ENCODE measurements at places on chromosomes 7 and 10.

GRCh38 chr7:155306673-155307470 lies 9.2 kb downstream of the INSIG1 start:
- DNase-seq = no peak

DNA sequence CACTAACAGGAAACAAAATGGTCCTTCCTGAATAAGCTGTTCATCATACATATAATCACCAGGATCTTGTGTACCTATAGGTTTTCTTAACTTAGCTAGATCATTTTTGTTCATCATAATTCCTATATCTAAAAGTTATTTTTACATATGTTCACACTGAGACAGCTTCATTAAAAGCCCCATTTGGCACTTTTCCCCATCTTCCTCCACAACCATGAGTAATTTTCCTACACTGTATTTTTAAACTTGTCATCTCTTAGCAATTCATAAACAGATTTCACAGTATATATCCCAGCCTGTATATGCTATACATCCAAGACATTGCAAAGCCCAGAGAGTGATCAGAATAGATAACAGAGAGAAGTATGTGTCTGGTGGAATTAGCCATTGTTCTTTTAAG lies 28.3 kb downstream of the ZNF365 start:
- no peak for DNase-seq

DNA sequence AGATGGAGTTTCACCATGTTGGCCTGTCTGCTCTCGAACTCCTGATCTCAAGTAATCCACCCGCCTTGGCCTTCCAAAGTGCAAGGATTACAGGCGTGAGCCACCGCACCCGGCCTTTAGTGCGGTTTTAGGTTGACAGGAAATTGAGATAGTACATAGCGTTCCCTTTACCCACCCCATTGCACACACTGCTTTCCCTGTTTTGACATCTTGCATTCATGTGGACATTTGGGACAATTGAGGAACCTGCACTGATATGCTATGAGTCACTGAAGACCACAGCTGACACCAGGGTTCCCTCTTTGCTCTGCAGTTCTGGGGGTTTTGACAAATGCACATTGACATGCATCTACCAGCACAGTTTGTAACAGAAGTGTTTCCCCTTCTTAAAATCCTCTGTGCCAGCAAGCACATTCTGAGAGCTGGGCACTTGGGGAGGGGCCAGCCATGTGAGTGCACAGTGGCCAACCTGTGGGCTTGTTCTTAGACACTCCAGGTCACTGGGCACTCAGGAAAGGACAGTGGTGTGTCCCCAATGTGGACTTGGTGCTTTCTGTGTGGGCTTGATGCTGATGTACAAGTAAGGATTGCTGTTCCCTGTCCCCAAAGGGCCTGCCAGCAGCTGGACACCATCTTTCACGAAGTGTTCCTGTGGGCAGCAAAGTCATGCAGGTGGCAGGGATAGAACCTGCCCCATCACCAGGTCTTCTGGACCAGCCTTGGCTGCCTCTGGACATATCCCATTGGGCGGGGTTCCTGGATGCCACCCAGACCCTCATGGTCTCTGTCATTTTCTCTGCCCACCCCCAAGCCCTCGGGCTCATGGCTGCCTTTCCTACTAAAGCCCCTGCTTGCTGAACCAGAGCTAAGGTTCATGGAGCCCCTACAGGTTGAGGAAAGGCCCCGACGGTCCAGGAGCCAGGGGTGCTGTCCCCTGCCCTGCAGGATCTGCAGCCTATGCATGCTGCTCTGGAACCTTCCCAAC lies 579.8 kb downstream of the GLRX3 start:
- no peak for DNase-seq

GRCh38 chr7:2138146-2138765 lies 94.5 kb downstream of the MAD1L1 start:
- DNase-seq = peak; percentile 8

DNA sequence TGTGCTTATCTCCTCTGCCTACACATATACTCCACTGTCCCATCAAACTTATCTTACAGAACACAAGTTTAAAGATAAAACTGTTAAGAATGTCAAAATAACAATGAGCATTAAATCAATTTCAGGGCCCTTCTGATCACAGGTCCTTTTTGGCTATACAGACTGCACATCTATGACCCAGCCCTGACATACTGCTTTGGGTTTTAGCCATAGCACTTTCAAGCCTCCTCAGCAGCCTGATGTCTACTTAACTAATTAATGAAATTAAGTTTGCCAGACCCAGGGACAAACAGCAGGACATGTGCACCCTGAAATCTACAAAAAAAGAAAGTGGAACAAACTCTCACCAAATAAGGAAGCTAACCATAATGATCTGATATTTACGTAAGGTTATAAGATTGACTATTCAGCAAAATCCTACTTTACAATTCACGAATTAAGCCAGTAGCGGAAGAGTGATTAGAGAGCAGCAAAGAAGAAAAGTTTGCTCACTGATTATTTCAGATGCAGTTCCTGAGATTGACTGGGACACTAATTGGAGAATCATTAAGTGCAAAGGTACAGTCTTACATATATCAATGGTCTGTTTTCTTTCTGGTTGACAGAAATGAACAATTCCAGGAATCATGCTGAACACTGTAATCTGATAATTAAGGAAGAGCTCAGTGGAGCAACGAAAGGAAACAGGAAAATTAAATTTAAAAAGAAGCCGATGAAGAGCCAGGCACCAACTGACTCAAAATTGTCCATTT lies 669.3 kb upstream of the LRRN3 start:
- DNase-seq = no peak

- no peak for DNase-seq
Measured at GRCh38 chr10:62661143-62661542, 143.4 kb upstream of the ADO start.

DNA sequence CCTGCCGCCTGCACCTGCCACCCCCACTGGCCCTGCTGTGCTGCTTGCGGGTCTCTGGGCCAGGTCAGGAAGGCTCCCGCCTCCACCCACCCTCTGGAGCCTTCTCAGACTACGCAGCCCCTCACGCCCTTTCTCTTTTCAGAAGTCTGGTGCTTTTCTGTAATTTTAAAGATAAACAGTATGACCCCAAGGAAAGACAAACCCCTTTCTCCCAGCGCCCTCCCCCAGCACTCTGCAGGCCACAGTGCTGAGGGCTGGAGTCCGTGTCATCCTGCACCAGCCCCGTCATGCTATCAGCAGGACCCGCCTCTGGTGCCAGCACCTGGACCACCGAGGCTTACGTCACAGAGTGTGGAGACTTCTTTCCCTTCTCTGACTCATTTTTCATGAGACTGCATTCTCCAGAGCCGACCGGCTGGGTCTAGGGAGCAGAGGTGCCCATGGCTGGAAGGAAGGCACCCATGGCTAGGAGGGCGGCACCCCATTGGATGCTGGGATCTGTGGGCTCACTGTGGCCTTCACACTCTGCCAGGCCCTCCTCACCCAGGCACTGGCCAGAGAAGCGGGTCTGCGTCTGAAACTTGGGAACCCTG lies 53.4 kb downstream of the CFAP46 start:
- no peak for DNase-seq

Measured in stimulated activated CD8-positive, alpha-beta memory T cell treated with anti-CD3 and anti-CD28 coated beads, Interleukin-7, amount 100 ng/mL, for 1 hour (primary cell).